Thyroid gland (tissue), 4 donors: ENCODE measurements at places on chromosomes 7 and 10. TPM values are rescaled to one million over a fixed set of nuclear protein-coding genes. Genes with fewer than 3 reads are reported as not detected.

MRC1 gene
- 26.0 TPM for total RNA-seq

ITIH5 gene
- total RNA-seq: 31.3 TPM

OPTN gene
- total RNA-seq: 32.2 TPM

GSTK1 gene
- 196 TPM for total RNA-seq

TAS2R4 gene
- 1.8 TPM for total RNA-seq

FAM25A gene
- total RNA-seq: not detected

GIMAP5 gene
- 80.6 TPM for total RNA-seq

SPDYE11 gene
- not detected for total RNA-seq

OPALIN gene
- total RNA-seq: not detected

YAE1 gene
- 30.8 TPM for total RNA-seq

TMUB1 gene
- total RNA-seq: 36.1 TPM

CCDC201 gene
- total RNA-seq: not detected

MMP21 gene
- not detected for total RNA-seq

EVX1 gene
- total RNA-seq: not detected

GIMAP2 gene
- 8.1 TPM for total RNA-seq
